ENCODE measurements at places on chromosomes 6 and 20.

DNA sequence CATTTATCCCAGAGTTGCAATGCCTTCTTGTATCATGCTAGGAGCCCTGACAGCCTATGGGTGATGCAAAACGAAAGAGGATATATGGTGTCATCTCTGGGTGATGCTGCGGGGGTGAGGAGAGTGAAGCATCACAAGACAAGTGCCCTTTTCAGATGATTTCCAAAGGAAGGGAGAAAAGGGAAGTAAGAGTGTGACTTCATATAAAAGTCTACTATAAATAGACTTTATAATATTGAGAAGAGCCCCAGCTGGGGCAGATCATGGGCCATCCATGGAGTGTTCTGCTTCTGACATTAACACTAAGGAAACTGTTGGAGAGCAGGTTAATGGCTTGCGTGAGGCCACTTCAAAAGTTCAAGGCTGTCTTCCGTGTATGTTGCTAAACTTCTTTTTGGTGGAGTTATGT lies 4.4 kb downstream of the CD83 start:
- ATAC-seq: peak; percentile 82

GRCh38 chr6:33668914-33669313 lies 42.6 kb downstream of the UQCC2 start:
- ATAC-seq: peak; percentile 80

DNA sequence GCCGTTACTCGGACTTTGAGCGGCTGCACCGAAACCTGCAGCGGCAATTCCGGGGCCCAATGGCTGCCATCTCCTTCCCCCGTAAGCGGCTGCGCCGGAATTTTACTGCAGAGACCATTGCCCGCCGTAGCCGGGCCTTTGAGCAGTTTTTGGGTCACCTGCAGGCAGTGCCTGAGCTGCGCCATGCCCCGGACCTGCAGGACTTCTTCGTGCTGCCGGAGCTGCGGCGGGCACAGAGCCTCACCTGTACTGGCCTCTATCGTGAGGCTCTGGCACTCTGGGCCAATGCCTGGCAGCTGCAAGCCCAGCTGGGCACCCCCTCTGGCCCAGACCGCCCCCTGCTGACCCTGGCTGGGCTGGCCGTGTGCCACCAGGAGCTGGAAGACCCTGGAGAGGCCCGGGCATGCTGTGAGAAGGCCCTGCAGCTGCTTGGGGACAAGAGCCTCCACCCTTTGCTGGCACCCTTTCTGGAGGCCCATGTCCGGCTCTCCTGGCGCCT lies 7.2 kb downstream of the SNX21 start:
- no peak for ATAC-seq

DNA sequence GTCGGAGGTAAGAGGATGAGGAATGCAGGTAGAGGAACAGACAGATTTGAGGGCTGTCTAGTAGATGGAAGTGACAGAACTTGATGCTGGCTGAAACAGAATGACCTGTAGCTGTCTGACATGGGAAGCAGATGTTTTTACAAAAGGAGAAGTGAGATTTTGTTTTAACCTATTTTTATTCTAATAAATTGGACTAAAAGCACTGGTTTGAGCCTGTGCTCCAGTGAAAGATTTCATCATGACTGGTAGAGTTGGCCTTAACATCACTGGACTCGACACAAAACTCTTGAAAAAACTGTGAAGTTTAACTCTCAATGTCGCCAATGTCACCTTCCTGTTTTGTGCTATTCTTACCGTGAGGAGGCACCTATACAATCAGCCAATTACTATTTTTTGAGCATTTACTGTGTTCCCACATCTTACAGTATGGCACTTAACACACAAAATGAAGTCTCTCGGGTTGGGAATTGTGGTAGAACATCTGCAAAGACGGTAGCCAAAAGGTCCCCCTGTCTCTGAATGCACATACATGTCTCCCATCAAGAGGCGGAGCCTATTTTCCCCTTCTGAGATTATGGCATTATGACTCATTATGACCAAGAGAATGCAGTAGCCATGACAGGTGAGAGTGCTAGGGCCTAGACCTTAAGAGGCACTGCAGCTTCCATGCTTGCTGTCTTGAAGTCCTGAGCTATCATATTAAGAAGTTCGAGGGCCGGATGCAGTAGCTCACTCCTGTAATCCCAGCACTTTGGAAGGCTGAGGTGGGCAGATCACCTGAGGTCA lies 93.2 kb downstream of the FOXF2 start:
- peak; percentile 63 for ATAC-seq

DNA sequence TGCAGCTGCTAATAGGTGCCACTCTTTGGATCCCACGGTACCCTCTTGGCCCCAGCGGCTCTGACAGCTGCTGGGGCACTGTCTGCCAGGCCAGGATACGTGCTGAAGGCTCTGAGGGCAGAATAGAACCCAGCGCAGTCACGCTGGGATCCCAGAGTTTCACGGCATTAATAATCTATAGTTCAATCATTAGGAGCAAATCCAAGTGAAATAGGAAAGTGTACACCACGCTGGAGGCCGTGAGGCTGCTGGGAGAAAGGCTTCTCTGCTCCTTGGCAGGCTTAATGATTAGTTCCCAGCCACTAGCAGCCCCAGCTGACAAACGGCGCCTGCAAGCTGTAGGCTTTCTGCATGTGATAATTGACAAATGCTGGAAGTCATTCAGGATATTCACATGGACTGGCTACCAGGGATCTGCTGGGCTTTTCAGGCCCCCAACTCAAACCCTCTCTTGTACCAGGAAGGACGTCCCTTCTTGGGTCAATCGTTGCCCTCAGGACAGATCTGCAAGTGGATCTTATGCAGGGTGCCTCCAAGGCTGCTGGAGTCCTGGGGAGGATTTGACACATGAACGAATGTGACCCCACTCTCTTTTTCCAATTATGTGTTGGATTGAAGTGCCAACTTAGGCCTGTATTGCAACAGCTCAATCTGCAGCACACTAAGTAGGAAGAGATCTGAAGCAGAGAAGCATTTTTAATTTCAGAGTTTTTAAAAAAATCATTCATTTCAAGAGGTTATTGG lies 50.1 kb upstream of the INSM1 start:
- peak; percentile 57 for ATAC-seq

DNA sequence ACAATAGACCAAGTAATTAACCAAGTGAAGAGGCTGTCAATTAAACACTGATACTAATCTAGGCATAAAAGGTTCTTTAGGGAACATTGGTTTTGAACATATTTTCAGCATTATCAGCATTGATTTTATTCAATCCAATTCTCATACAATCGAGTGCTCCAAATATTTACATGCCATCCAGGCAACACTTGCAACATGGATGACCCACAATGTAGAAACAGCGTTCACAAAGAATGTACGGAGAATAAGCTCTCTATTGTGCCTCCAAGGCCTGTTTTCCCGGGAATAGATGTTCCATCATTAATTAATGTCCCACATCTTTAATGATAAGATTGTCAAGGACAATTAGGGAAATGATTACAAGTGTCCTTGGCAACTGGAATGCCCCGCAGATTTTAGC lies 117.4 kb downstream of the RFX6 start:
- ATAC-seq: no peak

DNA sequence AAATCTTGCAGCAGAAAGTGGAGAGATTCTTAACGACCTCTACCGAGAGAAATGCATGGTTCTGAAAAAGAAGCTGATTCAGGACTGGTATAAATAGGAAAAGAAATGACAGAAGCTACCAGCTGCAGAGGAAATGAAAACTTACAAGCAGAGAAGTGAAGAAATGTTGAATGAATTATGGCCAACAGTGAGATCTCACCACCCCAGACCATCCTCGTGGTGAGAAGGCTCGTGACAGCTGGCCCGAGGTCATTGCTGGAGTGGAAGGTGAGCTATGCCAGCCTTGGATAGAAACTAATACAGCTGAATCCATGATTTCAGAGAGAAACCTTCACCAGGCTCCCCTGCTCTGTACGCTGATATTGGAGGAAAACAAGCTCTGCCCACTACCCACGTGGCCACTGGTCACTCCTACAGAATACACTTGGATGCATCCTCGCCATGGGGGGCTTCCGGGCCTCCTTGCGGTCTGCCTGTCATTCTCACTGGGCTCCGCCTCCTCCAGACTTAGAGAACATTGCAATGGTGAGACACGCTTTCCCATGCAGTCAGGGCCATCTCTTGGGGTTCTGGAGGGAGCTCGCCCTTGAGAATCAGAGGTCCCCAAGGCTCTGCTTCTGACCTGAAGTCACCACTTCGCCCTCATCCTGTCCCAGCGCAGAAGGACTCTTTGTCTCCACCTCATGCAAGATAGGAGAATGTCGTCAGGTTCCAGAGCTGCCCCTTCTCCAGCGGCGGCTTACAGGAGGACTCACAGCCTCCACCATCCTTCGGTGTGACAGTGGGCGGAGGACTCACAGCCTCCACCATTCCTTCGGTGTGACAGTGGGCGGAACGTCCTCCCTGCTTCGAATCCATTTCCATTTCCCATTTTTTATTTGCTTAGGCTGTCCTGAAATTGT lies 10.6 kb upstream of the TUBB2B start:
- no peak for ATAC-seq

- ATAC-seq: no peak
Observed at GRCh38 chr20:23031346-23031745, 3.8 kb upstream of the SSTR4 start.

- no peak for ATAC-seq
Observed at GRCh38 chr6:130503146-130503545, 137.3 kb downstream of the TMEM200A start.

GRCh38 chr20:63911176-63911575 lies 16.2 kb downstream of the DNAJC5 start:
- no peak for ATAC-seq

GRCh38 chr20:8492173-8492572 lies 360.1 kb downstream of the PLCB1 start:
- ATAC-seq: no peak

- peak; percentile 48 for ATAC-seq
Observed at GRCh38 chr20:16317445-16318362, 255.5 kb downstream of the KIF16B start.

DNA sequence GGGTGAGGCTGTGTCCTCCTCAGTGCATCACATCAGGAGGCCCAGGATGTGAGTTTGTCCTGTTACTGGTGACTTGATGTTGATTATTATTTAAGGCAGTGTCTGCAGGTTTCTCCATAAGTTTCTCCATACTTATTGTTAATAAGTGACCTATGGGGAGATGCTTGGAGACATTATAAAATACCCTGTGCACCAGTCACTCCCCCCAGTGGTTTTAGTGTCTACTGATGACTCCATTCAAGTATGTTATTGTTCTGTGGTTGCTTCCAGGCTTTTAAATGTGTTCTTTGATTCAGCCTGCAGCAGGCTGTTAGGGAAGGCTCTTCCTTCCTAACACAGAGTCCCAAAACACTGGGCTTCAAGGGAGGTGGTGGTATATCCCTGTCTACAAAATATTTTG lies 14.6 kb upstream of the CST3 start:
- no peak for ATAC-seq

DNA sequence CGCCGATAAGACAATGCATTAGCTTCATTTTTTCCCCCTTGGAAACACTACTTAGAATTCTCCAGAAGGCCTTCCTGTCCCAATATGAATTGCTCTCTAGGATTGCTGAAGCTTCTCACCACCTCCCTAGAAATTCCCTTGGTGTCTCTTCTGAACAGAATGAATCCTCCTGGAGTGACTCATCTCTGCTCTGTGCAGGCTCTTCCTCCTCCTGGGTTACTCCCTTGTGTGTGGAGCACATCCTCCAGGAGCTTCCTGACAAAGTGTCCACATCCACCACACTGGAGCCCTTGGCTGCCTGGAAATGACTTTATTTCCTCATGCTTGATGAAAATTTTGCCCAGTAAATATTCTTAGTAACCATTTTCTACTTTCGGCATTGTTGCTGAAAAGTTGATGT lies 54.4 kb downstream of the DTNBP1 start:
- ATAC-seq: no peak

DNA sequence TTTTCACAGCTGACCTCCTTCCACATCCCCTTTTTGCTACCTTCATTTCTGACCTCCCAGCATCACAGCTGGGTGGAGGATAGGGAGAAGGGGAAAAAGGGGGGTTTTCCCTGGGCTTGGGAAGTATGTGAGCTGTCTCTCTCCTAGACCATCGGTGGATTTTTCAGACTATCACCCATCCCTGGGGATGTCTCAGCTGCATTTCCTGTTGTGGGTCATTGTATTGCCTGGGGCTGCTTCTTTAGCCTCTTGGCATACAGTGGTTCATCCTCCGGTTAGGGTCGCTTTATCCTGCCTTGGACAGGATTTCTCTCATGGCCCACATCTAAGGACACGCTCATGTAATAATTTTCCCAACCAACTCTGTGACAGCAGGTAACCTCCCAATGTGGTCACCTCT lies 142.5 kb upstream of the ARG1 start:
- ATAC-seq: no peak

DNA sequence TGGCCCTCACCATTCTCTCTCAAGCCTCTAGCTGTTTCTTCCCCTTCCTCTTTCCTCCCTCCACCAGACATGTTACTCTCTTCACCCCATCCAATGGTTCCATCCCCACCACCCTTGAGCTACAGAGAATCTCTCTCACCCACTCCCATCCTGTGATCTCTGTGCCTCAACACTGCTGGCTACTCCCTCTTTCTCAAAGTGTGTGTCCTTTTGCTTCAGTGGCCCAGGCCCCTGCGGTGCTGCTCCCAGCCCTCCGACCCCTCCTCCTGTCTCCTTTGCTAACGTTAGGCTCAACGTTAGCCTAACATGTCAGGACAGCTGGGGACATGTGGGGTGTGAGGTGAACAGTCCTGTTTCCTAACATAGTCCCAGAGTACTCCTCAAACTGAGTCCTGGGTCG lies 5.9 kb downstream of the NELFE start:
- ATAC-seq: no peak

DNA sequence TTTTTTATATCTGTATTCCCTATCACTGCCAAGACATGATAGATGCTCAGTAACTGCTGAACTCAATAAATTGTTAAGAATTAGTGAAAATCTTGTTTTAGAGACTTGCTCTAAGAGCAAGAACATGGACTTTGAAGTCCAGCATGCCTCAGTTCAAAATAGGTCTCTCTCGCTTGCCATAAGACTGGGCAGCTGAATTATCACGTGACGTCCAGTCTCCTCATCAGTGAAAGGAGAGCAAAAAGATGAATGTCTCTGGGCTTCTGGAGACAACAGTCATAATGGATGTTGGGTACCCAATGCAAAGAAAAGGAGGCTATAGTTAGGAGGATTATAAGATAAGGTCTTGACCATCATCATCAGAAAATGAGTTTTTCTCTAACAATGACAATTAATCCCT lies 82.1 kb downstream of the IYD start:
- no peak for ATAC-seq

DNA sequence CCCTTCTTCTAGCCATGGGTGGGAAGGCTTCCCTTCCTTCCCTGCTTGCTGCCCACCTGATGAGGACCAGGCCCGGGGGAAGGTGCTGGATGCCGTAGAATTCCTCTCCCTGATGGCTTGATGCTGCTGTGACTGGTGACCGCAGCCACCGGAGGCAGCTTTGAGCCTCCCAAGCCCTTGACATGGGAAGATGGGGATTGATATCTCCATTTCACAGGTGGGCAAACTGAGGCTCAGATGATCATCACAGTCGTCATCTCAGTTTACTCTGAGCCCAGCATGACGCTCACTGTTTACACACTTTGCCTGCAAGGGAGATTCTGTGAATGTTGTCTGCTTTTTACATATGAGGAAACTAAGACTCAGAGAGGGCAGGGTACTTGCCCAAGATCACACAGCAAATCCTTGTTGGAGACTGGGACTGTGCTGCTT lies 43.9 kb downstream of the SRC start:
- ATAC-seq: no peak
